ENCODE measurements at places on chromosomes 4 and X.

DNA sequence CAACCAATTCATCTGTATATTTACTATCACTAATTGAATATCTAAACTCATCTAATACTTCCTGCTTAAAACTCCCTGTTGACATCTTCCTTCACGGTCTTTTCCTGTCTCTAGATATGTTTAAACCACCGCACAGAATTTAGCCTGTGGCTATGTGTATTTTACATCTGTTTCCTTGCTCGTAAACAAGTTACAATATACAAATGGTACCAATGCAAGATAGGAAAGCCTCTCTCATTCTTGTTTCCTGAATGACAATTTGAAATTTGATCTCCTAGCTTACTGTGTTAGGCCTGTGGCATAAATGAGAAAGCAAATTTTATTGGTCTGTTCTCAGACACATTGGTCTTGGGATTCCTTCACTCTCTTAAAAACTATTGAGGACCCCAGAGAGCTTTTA is 89.7 kb upstream of the PCDH7 start:
- no peak for DNase-seq

DNA sequence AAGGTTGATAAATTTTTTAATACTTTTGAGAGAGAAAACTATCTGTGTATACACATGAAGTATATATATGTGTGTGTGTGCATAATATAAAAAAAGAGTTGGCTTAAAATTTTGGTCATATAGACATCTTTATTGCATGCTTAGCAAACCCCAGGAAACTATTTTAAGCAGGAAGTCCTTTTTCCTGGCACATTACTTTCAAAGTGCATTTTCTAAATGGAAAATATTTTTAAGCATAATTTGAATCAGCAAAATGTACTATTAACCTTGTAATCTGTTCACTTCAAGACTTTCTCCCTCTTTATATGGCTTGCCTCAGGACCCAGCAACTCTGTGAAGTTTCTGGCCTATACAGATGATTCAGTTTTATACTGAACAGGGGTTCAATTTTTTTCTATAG is 106.3 kb downstream of the CDS1 start:
- DNase-seq = no peak

DNA sequence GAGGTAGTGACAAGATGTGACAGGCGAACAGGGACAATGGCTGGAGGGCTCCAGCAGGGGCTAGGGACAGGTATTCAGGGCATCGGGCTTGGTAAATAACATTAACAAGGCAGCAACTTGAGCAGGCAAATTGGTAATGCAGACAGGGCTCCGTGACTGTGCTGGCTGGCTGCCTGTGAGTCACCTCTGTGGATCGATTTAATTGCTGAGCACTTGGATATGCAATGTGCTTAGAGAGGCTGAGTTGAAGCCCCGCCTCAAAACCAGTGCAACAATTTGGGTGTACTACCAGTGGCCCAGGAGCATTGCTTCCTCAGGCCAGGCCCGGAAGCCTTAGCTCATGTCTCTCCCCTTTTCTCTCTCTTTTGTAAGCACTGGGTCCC is 19.5 kb downstream of the CNGA2 start:
- DNase-seq = no peak

GRCh38 chrX:141924293-141924692 is 20.6 kb downstream of the MAGEC1 start:
- DNase-seq = peak; percentile 2

DNA sequence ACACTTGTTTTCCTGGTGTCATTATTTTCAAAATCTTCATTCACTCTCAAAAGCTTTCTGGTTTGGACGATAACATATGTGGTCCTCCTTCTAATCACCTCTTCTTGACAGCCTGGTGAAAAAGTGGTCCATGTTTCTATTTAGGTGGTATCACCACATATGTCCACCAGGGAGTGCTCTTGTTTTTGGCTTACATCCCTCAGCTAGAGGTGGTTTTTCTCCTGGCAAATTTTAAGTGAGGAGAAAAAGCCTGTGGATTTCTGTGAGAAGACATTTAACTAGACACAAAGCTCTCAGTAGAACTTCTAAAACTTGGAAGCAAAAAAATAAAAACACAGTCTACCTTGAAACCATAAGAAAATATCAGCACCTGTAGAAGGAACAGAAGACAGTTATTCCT is 58.0 kb upstream of the FRMPD4 start:
- peak; percentile 21 for DNase-seq

GRCh38 chr4:966266-967112 is 6.9 kb downstream of the DGKQ start:
- no peak for DNase-seq

Data from NCI-H226 (cell line).